ENCODE measurements at places on chromosomes 7 and 10.

GRCh38 chr7:134891696-134892678 lies 94.3 kb upstream of the AGBL3 start:
- DNase-seq = peak; percentile 34

- DNase-seq = peak; percentile 42
These were observed 178.3 kb downstream of the AUTS2 start for GRCh38 chr7:69776611-69777010.

- DNase-seq = no peak
These were observed 1080.4 kb downstream of the CNTNAP2 start for GRCh38 chr7:147197006-147197405.

- DNase-seq = no peak
These were observed 603.7 kb upstream of the ADARB2 start for GRCh38 chr10:2340831-2341647.

GRCh38 chr10:113412161-113412560 lies 140.7 kb upstream of the HABP2 start:
- DNase-seq = no peak

GRCh38 chr7:6701860-6702259 lies 4.9 kb downstream of the ZNF12 start:
- DNase-seq = no peak

DNA sequence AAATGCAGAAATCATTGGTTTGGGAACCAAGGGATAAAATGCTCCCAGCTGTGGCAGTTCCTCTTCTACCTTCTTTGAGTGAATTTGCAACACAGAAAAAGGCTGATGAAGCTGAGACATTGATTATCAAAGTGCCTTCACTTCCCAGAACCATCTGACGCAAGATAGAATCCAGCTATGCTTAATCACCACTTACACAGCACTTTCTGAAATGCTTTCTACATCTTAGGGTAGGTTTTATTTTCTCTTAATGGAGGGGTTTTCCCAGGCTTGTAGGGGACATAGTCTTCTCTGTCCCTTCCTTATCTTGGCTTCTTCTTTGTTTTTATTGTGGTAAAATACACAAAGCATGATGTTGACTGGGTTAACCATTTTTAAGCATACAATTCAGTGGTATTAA lies 332.6 kb upstream of the ZNF32 start:
- DNase-seq = no peak

- DNase-seq = no peak
These were observed 57.7 kb downstream of the ATAD1 start for GRCh38 chr10:87760195-87760905.

DNA sequence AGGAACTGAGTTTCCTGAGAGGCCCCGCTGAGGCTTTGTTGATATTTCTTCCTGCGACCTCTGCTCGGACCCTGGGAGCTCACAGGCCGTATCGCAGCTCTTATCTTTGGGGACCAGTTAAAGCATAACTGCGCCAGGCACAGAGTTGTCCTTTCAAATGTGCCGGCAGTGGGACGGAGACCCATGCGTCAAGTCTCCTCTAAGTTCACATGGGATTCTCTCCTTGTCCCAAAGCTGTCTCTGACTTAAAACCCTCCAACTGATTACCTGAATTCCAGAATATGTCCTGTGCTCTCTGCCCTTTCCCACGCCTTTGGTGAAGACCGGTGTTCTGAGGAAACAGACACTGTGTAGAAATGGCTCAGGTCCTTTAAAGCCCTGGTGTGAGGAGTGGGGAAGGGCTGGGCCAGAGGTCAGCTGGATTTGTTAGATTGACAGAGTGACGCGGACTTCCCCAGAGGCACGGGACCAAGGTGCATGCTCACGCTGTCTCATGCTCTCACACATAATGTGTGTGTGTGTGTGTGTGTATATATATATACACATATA lies 169.8 kb downstream of the EGFR start:
- DNase-seq = no peak

GRCh38 chr7:54946271-54946670 lies 72.5 kb upstream of the EGFR start:
- DNase-seq = no peak

GRCh38 chr7:26449175-26450165 lies 157.8 kb downstream of the SNX10 start:
- peak; percentile 65 for DNase-seq

- peak; percentile 85 for DNase-seq
These were observed 70.5 kb downstream of the ADCYAP1R1 start for GRCh38 chr7:31122649-31123058.

DNA sequence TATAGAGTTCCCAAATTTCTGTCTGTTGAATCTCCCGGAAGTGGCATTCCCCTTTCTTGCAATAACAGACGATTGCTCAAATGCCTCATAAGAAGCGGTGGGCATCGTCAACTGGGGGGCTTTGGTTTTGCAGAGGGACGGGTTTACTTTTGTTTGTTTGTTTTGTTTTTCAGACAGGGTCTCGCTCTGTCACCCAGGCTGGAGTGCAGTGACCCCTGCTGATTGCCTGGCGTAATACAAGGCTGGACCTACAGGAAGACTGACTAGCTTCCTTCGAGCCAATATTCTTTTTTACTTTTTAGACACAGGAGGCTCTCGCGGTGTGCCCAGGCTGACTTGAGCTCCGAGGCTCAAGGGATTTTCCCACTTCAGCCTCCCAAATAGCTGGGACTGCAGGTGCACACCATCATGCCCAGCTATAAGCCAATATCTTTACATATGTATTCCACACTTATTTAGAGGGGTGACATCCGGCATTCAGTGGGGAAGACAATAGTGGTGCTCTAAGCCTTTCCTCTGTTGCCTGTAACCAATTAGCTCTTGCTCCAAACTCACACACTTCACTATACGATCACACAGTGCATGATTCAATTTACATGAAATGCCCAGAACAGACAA lies 58.1 kb downstream of the FHIP2A start:
- no peak for DNase-seq

DNA sequence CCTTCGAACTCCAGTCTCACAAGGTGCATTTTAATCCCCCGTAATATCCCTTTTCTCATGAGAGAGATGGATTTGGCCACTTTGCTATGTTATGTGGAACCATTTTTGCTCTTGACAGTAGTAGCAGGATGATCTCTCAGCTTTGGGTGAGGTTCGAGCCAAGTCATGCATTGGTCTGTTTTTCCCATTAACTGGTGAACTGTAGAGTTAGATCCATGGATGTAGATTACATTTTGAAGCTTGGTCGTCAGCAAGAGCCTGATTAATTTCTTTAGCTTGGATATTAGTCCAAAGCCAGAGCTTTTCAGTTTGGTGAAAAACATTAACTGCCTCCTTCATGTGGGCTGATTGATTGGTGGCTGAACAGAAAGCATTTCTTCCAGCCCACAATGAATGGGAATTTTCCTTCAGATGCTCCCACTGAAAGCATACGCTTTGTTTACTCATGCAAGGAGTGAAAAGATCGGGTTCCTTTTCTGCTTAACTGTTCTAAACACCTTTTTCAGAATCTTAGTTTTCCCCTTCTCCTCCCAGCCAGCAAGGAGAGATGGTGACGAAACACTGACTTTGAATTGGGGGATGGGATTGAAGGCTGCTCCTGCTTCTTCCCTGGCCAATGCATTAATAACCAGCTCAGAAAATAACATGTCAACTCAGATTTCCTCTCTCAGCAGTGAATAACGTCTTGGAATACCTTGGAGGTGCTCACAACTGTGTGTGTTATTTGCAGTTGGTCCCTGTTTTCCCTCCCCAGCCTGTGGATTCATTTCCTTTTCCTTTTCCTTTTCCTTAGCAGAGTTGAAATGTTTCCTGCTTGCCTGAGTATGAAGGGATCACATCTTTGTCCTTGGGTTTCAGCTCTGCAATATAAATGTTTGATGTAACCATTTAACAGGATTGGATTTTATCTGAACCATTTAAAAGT lies 351.8 kb upstream of the FZD8 start:
- no peak for DNase-seq

- DNase-seq = no peak
These were observed 63.1 kb downstream of the LRRC17 start for GRCh38 chr7:102975854-102976253.
